GM12865 (cell line): ENCODE measurements at places on chromosomes 1 and 21.

DNA sequence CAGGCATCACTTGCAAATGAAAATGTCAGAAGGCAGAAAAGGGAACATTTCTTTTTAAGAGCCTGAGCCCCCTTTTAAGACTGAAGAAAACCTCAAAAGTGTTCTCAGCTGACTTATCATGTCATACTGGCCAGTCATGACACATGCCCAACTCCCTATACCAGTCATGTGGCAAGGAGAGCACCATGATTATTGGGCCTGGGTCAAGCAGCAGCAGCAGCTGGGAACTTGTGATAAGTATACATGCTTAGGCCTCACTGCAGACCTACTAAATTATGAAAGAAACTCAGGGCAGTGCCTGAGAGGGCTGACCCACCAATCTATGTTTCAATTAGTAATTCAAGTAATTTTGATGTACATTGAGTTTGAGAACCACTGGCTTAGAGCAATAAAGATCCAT lies 8.6 kb downstream of the RO60 start:
- peak; percentile 27 for DNase-seq

- DNase-seq = peak; percentile 49
Measured at GRCh38 chr1:8145545-8146202, 119.6 kb upstream of the ERRFI1 start.

DNA sequence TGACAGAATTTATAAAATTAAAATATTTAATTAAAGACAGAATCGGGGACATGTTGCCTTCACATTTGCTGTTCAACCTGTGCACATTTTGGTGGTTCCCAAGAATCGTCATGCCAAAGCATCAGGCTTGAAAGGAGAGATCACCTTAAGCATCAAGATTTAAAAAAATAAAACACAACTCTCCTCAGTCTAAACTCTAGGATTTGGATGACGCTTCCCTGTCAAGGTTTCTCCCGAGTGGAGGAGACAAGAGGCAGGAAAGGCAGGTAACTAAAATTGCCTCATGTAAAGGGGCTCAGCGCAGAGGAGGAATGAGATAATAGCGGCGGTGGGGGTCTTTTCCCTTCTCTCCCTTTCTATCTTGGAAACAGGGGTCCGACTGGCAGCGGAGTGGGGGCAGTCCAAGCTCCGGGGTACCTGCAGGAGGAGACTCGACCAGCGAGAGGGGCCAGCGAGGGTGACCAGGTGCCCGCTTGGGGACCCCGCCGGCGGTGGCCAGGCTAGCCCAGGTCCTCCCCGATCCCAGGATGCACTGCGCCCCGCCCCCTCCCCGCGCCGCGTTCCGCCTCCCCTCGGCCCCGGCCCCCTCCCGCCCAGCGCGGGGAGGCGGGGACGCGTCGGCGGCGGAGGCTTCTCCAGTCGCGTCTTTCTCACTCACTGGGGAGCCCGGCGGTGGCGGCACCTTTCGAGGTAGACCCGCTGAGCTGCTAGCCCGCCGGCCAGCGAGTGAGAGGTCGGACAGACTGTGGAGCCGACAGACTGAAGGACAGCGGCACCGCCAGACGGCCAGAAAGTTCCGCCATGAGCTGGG lies at the start of gene FNBP1L:
Gene FNBP1L, plus strand, starts transcription at position 638 of the 811 bp plus-strand sequence. Its CDS starts 164 bp downstream, at position 802.
- peak; percentile 12 for DNase-seq

DNA sequence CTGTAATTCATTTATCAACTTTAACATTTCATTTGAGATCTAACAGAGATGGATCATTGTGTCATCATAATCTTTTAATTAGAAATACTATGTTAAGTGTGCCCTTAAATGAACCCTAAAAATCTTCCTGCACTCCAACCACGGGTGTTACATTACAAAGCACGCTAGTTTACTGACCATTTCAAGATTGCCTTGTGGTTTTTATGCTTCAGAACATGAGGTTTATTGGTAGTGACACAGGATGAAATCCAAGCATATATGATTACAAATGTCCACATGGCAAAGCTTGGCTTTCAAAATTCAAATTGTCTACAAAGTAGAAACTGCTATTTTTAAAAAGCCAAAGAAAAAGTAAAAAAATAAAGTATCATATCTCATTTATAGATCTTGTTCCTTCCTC lies 190.4 kb upstream of the USP25 start:
- DNase-seq = no peak

GRCh38 chr1:230283678-230284077 lies 142.5 kb downstream of the PGBD5 start:
- no peak for DNase-seq

DNA sequence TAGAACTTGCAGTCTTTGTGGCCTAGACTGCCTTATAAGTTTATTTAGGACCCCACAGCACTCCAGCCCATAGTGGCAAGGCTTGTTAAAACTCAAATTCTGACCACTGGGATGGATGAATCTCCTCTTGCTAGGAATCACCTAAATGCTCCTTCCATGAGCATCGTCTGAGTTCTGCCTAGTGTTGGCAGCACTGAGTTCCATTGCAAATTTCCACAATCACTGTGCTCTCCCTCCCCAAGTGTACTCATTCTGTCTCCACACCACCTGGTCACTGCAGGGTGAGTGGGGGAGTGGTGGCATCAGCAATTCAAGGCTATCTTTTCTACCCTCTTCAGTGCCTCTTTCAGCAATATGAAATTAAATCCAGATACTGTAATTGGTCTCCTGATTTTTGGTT lies 46.7 kb upstream of the PTBP2 start:
- no peak for DNase-seq
